ENCODE measurements at places on chromosomes 5 and 9. TPM values are rescaled to one million over a fixed set of nuclear protein-coding genes. Genes with fewer than 3 reads are reported as not detected.

PCDHGA6 gene
- 0.13 TPM for total RNA-seq

C9 gene
- total RNA-seq, result not detected

SPINK4 gene
- not detected for total RNA-seq

PRR16 gene
- not detected for total RNA-seq

WDR38 gene
- not detected for total RNA-seq

TMEM167A gene
- 91.8 TPM for total RNA-seq

All from A549 treated with CpdA at 1 μM for 4 hours (cell line).